ENCODE measurements at places on chromosomes 7 and 10.

GRCh38 chr10:124025660-124026588 lies 67.5 kb downstream of the CHST15 start:
- peak; percentile 42 for DNase-seq

GRCh38 chr10:95451150-95451549 lies 110.0 kb downstream of the SORBS1 start:
- DNase-seq: no peak

GRCh38 chr10:46234431-46235060 lies 52.3 kb upstream of the ANTXRL start:
- no peak for DNase-seq

GRCh38 chr10:78436706-78437406 lies 403.2 kb downstream of the RPS24 start:
- no peak for DNase-seq

DNA sequence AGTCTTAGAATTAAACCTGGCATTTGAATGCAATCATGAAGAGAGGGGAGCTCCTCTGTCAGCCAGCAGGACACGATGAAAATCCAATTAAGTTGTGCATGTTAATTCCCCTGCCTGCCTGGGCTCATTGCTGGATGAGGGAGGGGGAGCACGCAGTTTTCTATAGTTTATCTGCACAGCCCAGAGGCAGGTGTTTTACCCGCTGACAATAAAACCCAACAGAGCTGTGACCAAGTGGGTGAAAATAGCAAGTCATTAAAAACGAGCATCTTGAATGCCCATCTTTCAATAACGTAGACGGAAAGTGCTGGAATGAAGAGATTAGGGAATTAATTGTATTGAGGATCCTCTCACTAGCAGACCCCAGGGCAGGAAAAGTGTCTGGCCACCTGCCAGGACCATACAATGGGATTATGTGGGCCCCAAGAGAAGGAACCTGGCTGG lies 100.1 kb upstream of the FAM20C start:
- no peak for DNase-seq

DNA sequence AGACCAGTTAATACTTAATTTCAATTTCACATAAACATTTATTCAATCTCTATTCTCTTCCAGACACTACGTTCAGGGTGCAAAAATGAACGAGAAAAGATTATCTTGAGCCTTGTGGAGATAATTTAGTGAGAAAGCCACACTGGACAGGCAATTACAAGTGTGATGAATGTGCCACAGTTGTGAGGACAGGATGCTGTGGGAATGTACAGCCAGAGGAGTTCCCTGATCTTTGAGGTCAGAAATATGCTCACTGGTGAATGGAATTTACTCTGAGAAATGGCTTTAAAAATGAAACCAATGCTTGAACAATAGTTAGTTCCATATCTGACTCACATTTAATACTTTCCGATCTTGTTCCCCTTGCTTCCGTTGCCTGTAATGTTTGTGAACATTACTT lies 864.8 kb downstream of the GATA3 start:
- DNase-seq: no peak

Measured in fibroblast of skin of scalp (primary cell).